H7 (cell line): ENCODE measurements at places on chromosomes 2 and 18. TPM values are rescaled to one million over a fixed set of nuclear protein-coding genes. Genes with fewer than 3 reads are reported as not detected.

Gene DSC2
- 22.9 and 25.7 TPM in 2 replicates for total RNA-seq

GRCh38 chr18:44672506-44672905 lies 8.2 kb upstream of the SETBP1 start:
- DNase-seq = no peak

DNA sequence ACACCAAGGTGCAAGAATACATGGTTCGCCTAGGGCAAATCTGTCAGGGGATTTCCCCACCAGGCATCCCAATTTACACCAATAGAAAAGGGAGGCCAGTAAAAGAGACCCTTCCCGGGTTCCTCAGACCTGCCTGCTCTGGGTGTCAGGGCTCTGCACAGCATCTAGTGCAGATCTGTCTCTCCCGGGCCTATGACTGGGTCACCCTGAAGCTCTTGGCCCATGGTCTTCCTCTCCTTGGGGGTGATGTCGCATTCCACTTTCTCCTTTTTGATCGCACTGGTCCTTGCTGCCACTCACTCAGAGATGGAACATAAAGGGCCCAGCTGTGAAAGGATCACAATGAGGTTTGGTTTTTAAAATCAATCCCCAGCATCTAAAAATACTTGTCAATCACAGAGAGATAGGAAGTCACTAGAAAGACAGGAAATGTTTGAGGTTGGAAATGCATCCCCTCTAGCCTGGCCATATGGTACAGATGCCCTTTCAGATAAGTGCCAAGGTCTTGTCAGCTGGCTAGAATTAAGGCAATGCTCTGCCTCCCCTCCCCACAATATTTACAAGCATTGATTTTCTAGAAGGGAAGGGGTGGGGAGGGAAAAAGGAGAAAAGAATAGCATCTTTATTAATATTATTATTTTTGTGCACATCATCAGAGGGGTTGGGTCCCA lies 34.9 kb upstream of the AFTPH start:
- DNase-seq = no peak

DNA sequence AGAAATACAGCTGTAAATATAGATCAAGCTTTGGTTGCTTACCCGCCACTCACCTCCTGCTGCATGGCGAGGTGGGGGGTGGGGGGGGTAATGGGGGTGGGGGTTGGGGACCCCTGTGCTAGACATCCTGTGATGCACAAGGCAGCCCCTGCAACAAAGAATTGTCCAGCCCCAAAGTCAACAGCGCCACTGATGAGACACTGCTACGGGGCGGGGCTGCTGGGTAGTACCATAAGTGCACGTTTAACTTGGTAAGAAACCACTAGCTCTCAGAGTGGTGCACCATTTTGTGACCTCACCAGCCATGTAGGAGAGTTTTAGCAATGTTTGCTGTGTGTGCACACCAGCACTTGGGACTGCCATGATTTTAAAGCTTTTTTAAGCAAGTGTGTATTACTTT lies 40.3 kb downstream of the SNORC start:
- no peak for DNase-seq

Gene KRTCAP3
- 9.0 and 13.4 TPM in 2 replicates for total RNA-seq

Gene FZD7
- 103 and 114 TPM in 2 replicates for total RNA-seq

- DNase-seq = no peak
These were observed 148.8 kb downstream of the RDH14 start for GRCh38 chr2:18411626-18412025.

GRCh38 chr2:11043245-11043644 lies 112.0 kb upstream of the SLC66A3 start:
- DNase-seq = no peak

GRCh38 chr2:158967731-158968395 lies 577 bp upstream of the TANC1 start:
- DNase-seq = peak; percentile 74

Gene KCNE4
- not detected in 2 replicates for total RNA-seq

DNA sequence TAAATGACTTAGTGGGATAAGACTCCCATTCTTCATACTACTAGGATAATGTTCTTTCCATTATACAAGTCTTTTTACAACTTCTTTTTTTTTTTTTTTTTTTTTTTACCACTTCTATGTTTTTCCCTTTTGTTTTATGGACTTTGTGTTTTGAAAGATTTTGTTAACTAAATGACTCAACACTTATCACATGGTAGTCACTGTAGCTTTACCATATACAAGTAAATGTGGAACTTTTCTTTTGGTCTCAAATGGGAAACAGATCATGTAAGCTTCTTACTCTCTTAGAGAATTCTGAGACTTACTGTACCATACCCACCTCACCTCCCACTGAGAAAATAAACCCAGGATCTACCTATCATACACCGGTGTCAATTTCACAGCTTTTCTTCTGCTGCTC lies 590.3 kb upstream of the CDH2 start:
- DNase-seq = no peak
